ENCODE measurements at places on chromosomes 3 and 15.

- peak; percentile 45 for DNase-seq
Measured at GRCh38 chr3:101809178-101810021, 30.4 kb downstream of the NXPE3 start.

DNA sequence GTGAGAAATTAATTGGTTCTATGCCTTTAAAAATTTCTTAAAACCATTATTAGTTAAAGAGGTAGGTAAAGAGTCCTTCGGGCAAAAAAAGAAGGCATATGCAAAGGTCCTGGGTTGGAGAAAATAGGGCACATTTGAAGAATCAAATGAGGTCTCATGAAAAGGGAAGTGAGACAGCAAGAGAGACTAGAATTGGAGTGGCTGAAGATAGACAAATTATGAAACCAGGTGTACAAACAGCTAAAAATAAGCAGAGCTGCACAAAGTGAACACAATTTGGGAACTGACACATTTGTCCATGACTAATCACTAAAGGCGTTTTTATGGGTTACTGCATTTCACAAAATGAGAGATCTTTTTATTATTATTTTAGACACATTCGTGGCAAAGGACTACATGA is 581.2 kb downstream of the PYDC2 start:
- no peak for DNase-seq

- no peak for DNase-seq
Measured at GRCh38 chr3:10398341-10398740, 77.4 kb upstream of the SEC13 start.

GRCh38 chr3:138939561-138940241 is 7.2 kb downstream of the FOXL2 start:
- no peak for DNase-seq

- no peak for DNase-seq
Measured at GRCh38 chr3:180294282-180295027, 257.7 kb upstream of the PEX5L start.

- DNase-seq: no peak
Measured at GRCh38 chr15:41935566-41936020, 36.8 kb downstream of the EHD4 start.

- DNase-seq: peak; percentile 15
Measured at GRCh38 chr15:39455471-39455991, 125.3 kb upstream of the THBS1 start.

- no peak for DNase-seq
Measured at GRCh38 chr3:187767266-187768012, 22.2 kb upstream of the BCL6 start.

GRCh38 chr3:130738241-130738640 is 8.4 kb downstream of the PIK3R4 start:
- DNase-seq: no peak

- no peak for DNase-seq
Measured at GRCh38 chr3:7663771-7664170, 802.9 kb downstream of the GRM7 start.

DNA sequence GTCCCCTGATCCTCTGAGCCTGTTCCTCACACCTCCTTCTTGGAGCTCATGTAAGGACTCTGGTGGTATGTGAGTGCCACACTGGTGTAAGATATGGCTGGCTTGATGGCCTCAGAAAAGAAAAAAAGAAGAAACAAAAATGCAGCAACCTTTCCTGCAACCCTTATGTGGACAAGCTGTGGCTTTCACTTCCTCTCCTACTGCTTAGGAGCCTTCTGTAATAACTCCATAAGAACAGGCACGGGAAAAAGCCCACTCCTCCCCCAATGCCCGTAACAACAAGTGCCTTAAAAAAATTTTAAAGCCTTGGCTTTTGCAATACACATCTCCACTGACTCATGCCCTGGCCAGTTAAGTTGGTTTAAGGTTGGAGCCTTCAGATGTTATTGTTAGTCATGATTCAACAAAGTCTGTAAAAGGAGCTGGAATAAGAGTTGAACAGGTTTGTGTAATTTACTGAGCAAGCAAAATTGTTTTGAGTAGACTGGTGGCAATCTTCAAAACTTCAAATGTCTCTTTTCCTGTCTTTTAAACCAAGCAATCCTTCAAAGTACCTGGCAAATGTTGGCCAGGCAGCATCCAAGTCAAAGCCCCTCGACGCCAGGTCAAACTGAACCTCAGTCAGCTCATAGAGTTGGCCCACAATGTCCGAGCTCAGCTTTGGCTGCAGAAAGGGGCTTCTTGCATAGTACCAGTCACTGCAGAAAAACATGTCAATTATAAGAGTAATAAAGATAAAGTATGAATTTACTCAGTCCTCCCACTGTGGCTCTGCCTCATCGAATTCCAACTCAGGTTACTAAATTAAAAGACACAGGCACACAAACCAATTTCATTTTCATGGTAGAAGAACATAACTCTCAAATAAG is 22.9 kb downstream of the FYCO1 start:
- DNase-seq: peak; percentile 56

DNA sequence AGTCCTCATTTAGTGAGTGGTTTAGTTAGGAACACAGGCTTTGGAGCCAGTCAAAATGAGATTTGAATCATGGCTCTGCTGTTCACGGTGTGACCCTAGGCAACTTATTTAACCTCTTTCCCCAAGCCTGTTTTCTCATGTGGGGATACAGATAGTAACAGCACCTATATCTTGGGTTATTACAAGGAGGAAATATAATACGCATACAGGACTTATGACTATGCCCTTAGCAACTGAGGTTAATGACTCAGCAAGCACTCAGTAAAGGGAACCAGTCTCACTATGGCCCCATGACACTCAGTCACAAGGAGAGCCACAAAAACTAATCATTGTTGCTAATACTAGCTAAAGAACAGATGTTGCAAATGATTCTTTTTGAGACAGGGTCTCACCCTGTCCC is 45.9 kb downstream of the SUMF1 start:
- DNase-seq: no peak

GRCh38 chr3:81947359-81947758 is 185.9 kb upstream of the GBE1 start:
- DNase-seq: no peak

- DNase-seq: no peak
Measured at GRCh38 chr3:182837855-182838454, 44.7 kb downstream of the ATP11B start.

- no peak for DNase-seq
Measured at GRCh38 chr3:109257269-109257668, 59.0 kb downstream of the DPPA2 start.

DNA sequence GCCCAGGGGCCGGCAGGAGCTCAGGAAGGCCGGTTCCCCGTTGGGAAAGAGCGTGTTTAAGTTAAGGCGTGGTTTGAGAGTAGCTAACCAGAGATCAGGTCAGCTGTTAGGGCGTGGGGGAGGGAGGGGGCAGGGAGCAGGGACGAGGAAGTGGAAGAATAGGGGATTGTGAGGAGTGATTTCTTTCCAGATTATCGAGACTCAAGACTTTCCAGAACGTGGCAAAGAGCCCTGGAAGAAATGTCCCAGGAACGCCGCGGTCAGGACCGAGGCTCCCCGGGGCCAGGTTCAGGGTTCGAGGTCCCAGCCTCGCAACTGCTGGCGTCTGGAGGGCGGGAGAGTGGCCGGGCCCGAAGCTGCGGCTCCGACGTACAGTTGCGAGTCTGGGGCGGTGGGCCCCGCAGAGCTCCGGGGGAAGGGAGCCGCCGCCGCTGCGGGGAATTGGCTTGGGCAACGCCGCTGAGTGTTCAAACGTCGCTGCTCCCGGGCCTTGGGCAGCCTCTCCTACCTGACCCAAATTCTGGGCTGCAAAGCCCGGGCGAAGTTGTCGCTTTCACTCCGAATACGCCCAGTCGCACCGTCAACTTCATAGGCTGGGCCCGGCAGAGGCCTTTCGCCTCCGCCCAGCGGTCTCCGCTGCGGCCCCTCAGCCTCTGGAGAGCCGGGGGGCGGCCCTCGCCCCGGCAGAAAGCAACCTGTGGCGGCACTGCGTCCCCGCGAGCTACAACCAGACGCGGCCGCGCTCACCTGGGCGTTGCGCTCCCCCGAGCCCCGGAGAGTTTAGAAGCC is 9.5 kb downstream of the ISL2 start:
- no peak for DNase-seq

DNA sequence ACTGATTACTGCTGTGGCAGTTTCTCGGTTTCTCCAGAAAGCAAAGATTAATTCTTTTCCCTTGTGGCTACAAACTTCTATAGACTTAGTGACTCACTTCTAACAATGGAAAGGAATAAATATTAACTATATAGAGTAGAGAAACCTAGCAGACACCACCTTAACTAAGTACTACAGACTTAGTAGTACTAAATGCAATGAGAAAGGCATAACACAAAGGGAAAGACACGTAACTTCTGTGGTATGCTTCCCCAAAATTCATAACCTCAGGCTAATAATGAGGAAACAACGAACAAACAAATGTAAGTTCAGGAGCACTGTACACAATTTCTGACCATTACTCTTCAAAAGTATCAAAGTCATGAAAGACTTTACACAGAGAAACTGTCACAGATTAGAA is 31.2 kb downstream of the ATG3 start:
- no peak for DNase-seq

- no peak for DNase-seq
Measured at GRCh38 chr3:125121246-125122010, 65.6 kb upstream of the HEG1 start.

DNA sequence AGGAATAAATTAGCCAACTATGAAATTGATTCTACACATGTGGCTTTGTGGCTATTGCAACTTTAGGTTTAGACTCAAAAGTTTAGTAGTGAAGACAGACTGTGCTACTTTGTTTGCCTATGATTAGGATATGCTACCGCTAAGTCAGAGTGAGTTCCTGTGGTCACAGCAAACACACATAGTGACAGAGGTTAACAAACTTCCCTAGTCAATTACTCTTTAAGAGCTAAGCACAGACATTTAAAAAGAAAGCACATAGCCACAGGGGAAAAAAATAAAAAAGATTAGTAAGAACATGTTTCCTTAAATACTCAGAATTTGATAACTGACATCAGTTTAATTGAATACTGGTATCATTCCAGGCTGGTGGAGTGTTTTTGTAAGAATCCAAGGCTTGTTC is 207.1 kb downstream of the GBE1 start:
- no peak for DNase-seq

DNA sequence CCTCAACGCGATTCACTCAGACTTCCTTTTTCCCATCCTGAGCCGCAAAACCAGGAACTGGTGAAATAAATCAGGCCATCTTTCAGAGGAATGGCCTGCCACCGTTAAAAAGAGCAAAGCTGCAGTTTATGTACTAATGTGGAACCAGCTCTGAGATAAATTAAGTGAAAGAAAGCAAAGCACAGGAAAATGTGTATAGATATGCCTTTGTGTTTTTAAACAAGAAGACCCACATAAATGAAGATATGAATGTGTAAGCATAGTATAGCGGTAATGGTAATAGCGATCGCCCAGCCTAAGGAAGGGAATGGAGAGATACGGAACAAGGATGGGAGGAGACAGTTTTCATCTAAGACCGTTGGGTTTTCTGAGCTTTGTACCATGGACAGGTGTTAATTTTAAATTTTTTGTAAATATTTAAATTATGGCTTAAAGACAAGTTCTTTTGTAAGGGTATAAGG is 30.8 kb upstream of the RPN1 start:
- DNase-seq: no peak

- DNase-seq: no peak
Measured at GRCh38 chr3:117874904-117875874, 1159.5 kb downstream of the IGSF11 start.

DNA sequence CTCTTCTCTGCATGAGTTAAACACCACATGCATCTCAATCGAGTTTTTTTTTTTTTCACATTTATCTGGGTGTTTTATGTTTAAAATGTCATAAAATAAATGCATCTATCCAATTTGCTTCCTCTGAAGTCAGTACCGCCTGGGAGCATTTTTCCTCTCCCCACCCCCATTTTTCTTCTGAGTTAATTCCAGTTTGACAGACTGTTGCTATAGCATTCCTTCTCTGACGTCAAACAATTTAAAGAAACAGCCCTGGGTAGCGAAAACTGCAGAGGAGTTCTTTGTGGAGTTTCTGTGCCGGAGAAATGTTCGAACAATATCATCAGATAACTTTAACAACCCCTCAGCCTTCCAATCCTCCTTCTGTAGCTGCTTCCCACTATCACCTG is 900 bp upstream of the GNB4 start:
- DNase-seq: peak; percentile 65
